PC-3 (cell line): ENCODE measurements at places on chromosomes 13 and 19. TPM values are rescaled to one million over a fixed set of nuclear protein-coding genes. Genes with fewer than 3 reads are reported as not detected.

DNA sequence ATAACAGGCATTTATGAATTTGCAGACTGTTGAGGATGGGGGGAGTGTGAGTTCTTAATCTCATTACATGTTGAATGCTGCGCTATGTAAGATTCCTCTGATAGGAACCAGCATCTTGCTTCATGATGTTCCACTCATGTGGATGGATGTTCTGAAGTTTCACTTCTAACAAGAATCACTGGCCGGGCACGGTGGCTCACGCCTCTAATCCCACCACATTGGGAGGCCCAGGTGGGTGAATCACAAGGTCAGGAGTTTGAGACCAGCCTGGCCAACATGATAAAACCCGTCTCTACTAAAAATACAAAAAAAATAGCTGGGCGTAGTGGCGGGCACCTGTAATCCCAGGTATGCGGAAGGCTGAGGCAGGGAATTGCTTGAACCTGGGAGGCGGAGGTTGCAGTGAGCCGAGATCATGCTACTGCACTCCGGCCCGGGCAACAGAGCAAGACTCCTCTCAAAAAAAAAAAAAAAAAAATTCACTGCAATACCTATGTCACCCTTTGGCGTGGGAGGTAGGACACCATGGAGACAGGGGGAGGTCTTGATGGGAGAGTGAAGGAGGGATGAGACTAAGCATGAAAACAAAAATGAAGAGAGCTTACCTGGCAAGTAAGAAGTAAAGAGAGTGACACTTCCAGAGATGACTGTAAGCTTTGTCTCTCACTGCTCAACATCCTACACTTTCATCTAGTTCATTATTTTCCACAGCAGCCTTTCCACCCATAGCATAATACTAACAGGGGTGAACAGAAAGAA lies 133.0 kb downstream of the DCT start:
- no peak for DNase-seq

DNA sequence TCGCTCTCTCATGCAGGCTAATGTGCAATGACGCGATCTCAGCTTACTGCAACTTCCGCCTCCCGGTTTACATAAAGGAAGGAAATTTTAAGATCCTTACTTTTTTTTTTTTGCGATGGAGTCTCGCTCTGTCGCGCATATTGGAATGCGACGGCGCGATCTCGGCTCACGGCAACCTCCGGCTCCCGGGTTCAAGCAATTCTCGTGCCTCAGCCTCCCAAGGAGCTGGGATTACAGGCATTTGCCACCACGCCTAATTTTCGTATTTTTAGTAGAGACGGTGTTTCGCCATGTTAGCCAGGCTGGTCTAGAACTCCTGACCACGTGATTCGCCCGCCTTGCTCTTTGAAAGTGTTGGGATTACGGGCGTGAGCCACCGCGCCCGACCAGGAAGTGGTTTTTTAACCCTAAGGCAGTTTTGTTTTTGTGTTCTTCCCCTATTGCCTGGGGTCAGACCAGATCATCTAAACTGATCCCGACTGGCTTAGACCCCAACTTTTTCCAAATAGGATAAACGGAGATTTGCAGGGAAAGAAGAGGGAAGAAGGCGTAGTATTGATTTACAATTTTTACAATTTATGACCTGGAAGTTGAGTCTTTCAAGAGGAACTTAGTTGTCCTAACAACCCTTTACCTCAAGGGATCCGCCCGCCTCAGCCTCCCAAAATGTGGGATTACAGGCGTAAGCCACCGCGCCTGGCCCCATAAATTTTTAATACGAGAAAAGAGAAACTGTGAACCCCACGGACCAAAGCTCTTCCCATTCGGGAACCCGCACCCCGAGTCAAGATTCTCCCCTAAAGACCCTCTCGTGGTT lies 142.0 kb downstream of the ZNF737 start:
- peak; percentile 2 for DNase-seq

- no peak for DNase-seq
Measured at GRCh38 chr13:34250151-34250670, 432.3 kb downstream of the RFC3 start.

DNA sequence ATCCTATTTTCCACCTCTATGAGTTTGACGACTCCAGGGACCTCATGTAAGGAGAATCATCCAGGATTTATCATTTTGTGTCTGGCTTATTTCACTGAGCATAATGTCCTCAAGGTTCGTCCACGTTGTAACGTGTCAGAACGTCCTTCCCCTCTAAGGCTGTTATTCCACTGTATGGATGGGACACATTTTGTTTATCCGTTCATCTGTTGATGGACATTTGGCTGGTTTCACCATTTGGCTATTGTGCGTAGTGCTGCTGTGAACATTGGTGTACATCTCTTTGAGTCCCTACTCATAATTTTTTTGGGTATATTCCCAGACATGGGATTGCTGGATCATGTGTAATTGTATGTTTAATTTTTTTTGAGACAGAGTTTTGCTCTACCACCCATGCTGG lies 21.5 kb downstream of the CRTC1 start:
- no peak for DNase-seq

The IZUMO2 gene
- not detected in 2 replicates for total RNA-seq
